ENCODE measurements at places on chromosomes 5 and 9.

- DNase-seq: no peak
Observed at GRCh38 chr5:125106881-125107280, 360.4 kb upstream of the ZNF608 start.

DNA sequence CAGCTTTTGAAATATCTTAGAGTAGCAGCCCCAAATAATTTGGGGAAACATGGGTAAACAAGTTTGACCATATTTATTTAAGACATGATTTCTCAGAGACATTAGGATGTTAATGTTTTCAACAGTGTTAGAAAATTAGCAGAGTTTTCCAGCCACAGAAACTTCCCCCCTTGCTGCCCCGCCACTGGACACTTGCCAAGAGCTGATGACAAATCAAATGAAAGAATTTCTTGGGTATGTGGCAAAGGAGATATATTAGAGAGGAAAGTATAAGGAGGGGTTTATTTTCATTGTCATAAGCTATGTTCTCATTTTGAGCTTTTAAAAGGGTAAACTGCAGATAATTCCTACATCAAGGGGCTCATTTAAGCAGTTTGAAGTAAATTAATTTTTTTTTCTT is 15.9 kb downstream of the GABRA1 start:
- no peak for DNase-seq

GRCh38 chr5:96235008-96235910 is 197.8 kb downstream of the PCSK1 start:
- no peak for DNase-seq

GRCh38 chr5:135246923-135247795 is 151.9 kb downstream of the MACROH2A1 start:
- DNase-seq: peak; percentile 17

DNA sequence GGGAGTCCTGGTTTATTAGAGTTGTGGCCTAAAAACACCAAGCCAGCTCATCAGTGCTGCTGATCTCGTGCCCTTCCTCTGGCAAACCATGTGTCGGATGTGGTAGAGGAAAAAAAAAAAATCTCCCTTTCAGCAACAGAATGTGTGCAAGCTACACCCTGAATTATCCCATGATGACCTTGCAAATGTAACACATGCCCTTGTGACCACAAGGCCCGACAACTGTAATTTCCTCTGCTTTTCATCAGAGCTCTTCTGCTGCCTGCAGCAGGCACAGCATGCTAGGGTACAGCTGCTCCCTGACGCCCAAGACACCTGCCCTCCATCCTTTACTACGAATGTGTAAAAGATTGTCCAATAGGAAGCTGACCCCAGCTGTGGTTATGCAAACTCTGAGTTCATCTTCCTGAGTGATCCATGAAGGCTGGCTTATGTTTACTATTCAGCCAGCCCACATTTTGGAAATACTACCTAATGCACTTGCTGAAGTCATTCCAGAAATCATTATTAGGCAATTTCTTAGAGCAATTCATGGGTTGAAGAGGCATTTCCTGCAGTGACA is 14.6 kb upstream of the BNC2 start:
- DNase-seq: no peak

- no peak for DNase-seq
Observed at GRCh38 chr5:35171078-35171477, 59.2 kb downstream of the PRLR start.

- DNase-seq: no peak
Observed at GRCh38 chr5:165573445-165573844, 2068.0 kb downstream of the MAT2B start.

DNA sequence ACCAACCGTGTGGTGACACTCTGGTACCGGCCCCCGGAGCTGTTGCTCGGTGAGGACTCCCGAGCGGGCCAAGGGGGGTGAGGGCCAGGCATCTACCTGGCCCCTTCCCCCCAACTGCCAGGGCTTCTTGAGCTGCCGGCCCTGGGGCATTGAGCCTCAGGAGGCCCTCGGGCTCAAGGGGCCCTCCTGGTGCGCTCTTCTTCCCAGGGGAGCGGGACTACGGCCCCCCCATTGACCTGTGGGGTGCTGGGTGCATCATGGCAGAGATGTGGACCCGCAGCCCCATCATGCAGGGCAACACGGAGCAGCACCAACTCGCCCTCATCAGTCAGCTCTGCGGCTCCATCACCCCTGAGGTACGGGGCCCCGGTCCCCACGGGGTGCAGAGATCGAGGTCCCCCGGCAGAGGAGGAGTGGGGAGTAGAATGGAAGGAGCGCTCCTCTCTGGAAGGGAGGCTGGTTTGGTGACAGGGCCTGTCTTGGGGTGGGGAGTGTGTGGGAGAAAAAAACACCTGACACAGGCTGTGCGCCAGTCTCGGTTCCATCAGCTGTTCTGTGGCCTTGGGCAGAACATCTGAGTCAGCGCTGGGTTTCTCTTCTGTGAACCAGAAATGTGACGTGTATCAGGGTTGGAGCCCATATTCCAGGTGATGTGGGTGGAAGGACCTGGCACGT is 2.6 kb downstream of the CDK9 start:
- peak; percentile 85 for DNase-seq
